ENCODE measurements at places on chromosomes 2 and 18. TPM values are rescaled to one million over a fixed set of nuclear protein-coding genes. Genes with fewer than 3 reads are reported as not detected.

ERFE gene
- 0.85 TPM for total RNA-seq

DNA sequence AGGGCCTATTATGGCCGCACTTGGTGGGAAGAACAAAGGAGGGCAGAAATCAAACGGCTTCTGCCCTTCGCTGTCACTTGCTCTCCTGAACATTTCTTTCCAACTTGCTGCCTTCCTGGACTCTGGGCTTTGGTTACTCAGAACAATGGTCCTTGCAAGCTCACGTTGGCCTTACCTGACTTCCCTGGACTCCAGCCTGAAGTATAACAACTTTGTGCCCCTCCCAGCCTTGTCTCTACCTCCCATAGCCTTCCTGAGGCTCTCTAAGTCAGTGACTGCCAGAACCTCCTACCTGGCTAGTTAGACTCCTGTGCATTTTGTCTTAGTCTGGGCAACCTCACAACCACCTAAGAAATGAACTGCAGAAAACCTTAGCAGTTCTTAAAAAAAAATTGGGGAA lies 30.2 kb upstream of the ITPRID2 start:
- no peak for DNase-seq

GRCh38 chr2:24613154-24613814 lies 122.2 kb downstream of the NCOA1 start:
- no peak for DNase-seq

- no peak for DNase-seq
These were observed 39.9 kb downstream of the SMAD4 start for GRCh38 chr18:51069885-51070284.

DNA sequence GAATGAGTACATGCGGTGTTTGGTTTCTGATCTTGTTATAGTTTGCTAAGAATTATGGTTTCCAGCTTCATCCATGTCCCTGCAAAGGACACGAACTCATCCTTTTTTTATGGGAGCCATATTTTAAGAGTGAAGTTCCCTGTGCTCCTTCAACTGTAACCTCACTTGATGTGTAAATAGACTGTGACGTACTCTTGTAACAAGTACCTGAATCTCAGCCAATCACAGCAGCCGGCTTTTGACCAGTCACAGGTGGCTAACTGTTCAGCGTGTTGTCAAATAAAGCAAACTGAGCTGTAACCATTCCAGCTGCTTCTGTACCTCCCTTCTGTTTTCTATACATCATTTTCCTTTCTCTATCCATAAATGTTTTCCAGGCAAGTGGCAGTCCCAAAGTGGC lies 774.3 kb upstream of the HS6ST1 start:
- DNase-seq, result no peak

GRCh38 chr18:30929718-30930117 lies 112.8 kb downstream of the DSC3 start:
- no peak for DNase-seq

DNA sequence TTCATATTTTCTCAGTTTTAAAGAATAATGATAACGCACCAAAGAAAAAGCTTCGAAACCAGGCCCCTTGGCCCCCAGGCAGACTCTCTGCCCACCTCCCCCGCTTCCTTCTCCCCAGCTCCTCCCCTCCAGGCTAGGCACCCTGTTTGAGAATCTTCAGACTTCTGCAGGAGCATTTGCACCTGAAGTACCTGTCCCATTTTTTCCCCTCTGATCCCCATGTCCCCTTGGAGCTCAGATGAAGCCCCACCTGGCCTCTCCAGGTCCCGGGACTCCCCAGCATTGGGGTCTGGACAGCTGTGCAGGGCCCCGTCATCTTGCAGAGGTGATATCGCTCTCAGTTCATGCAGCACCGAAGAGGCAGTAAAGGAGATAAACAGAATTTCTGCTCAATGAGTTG lies 35.5 kb upstream of the KLHL29 start:
- no peak for DNase-seq

Data from mesothelial cell of epicardium (in vitro differentiated cells).